Stromal cell of bone marrow (primary cell): ENCODE measurements at places on chromosomes 6 and 20.
A peak's percentile ranks its signal among the peaks of the same experiment; 100 is the strongest.

DNA sequence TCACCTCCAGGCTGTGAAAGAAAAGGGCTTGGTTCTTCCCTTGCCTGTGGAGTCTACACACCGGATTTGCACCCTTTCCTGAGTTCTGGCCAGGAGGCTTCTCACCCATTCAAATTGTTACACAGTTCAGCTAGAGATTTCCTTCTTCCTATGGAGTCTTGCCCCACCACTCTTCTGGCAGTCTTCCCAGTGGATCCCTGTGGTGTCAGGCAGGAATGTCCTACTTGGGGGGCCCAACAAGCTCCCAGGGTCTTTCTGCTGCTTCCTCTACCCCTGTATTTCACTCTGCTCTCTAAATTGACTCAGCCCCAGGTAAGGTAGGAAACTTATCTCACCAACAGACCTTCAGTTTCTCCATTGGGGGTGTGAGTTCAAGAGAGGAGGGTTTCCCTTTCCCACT is 14.0 kb upstream of the CST9L start:
- no peak for DNase-seq

DNA sequence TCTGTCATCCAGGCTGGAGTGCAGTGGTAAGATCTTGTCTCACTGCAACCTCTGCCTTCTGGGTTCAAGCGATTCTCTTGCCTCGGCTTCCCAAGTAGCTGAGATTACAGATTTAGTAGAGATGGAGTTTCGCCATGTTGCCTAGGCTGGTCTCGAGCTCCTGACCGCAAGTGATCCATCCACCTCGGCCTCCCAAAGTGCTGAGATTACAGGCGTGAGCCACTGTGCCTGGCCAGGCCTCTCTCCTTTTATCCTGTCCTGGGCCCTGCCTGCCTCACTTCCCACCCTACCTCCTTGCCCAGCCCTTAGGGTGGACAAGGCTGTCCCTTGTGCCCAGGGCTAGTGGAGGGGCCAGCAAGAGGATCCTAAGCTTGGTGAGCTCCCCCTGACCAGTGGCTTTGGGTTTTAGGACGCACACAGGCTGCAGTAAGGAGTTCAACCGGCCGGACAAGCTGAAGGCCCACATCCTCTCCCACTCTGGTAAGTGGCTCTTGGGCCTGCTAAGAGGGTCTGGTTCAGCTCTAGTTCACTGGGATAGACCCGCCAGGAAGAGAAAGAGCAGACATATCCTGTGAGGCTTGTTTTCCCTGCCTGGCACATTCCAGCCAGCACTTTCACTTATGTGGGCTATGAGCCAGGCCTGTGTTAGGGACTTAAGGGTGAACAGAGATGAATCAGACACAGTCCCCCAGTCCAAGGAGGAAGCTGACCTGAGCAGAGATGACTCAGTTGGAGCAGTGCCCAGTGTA is 21.9 kb upstream of the CHMP4B start:
- peak; percentile 72 for DNase-seq

DNA sequence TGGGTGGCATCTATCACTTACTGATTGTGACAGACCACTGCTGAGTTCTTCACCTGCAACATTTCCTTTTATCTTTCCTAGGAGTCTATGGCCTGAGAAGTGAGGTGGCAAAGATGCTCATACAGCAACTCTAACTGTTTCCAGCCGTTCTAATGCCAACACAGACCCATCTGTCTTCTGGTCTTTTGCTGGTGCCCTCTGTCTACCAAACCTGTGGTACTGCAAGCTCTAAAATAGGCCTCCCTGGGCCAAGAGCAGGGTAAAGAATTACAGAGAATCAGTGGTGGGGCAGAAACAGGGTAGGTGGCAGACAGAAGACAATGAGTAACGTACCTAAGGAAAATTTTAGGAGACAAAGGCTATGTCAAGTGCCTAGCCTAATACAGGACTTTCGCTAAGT is 611.0 kb upstream of the FLRT3 start:
- no peak for DNase-seq

DNA sequence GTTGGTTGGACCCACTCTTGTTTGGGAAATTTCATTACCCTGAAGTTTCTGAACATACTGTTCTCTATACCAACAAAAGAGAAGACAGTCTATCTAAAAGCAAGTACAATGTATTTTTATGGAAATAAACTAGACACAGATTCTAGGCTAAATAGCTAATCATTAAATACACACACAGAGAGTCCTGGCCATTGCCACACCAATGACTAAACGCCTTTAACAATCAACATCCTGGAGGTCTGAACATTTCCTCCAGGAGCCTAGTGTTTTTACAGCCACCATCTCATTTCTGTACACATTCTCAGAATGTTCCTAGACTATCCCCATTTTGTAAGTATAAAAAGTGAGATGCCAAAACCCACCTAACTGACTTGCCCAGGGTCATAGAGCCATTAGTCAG is 141.6 kb upstream of the RREB1 start:
- DNase-seq: no peak

GRCh38 chr6:108568551-108569305 is 8.0 kb downstream of the FOXO3 start:
- DNase-seq: no peak

- DNase-seq: peak; percentile 59
Measured at GRCh38 chr6:132648356-132648755, 10.6 kb downstream of the TAAR1 start.

GRCh38 chr6:134331256-134331655 is 13.3 kb upstream of the SGK1 start:
- no peak for DNase-seq
